ENCODE measurements at places on chromosomes 5 and 9.
A peak's percentile ranks its signal among the peaks of the same experiment; 100 is the strongest.

GRCh38 chr5:141866096-141866495, 12.1 kb downstream of the PCDH1 start:
- no peak for DNase-seq

- no peak for DNase-seq
These were observed 20.7 kb downstream of the ANKRA2 start for GRCh38 chr5:73544429-73545402.

DNA sequence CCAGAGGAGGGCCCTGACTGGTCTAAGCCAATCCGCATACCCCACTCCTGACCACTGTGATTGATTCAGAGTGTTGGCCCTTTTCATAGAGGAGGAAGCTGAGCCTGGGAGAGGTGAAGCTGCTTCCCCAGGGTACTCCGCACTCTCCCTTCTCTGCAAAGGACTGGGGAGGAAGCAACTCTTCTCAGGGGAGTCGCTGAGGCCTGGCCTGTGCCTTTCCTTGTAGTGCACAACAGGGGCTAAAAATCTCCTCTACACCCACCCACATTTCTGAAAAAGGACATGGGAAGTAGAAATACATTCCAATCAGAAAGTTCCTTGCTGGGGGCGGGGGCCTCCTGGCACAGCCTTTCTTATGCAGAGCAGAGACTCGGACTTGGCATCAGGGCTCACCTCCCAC, 22.2 kb downstream of the AK8 start:
- no peak for DNase-seq

- DNase-seq = no peak
These were observed 77.5 kb upstream of the TGFBR1 start for GRCh38 chr9:99027443-99027842.

DNA sequence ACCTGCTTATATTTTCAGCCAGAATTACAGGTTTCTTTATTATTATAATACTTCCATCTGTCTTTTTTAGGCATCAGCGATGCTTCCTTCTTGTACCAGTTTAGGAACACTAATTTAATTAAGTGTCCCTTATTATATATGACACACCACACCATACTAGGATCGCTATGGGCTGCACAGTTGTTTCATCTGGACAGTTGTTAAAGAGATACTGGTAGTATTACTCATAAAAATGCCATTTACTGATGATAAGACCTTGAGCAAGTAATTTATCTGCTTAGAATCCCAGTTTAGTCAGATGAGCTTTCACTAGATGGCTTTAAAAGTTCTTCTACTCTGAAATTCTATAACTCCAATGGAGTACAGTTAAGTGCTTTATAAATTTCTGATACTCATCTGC, 17.1 kb downstream of the ARSK start:
- DNase-seq = no peak

DNA sequence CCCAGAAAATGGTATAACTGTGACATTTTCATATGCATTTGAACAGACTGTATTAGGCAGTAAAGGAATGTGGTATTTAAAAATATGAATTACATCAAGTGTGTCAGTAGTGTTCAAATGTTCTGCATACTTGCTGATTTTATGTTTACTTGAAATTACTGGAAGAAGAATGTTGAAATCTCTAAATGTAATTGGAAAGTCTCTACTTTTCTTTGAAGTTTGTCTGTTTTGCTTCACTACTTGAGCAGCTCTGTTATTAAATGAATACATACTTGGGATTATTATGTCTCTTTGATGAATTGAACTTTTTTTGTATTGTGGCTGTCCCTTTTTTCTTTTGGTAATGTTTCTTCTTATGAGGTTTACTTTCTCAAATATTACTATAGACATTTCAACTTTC, 205.6 kb downstream of the TAF11L14 start:
- DNase-seq = no peak

DNA sequence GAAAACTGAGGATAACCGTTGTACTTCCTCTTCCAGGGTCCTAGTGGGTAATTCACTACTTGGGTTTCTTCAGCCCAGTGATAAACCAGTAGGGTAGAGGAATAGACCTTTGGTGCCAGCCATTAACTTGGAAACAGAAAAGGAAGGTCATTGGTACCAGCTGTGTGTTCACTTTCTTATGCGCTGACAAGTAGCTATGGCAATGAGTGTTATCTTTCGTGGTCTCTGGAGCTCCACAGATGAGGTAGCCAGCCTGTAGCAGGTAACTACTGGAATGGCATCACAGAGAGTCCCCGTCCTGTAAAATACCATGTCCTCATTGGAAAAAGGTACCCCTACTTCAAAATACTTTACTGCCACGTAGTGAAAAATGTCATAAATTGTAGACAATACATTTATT, 2.3 kb downstream of the UHRF2 start:
- DNase-seq = no peak

DNA sequence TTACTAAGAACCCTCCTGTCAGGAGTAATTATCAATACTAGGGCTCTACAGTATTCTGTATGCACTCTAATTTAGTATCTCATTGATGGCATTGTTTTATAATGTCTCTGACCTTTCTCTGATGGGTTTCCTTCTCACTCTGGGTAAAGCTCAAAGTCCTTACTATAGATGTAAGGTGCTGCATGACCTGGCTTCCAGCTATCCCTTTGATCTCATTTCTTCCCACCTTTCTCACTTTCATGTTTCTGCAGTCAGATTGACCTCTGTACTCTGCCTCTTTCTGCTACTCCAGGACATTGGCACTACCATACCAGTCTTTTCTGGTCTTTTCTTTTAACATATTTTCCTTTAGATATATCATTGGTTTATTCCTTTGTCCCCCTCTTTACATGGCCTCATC, 2332.8 kb upstream of the C9orf72 start:
- DNase-seq = no peak

- peak; percentile 62 for DNase-seq
These were observed 16.0 kb downstream of the ZNF462 start for GRCh38 chr9:106878934-106879333.

DNA sequence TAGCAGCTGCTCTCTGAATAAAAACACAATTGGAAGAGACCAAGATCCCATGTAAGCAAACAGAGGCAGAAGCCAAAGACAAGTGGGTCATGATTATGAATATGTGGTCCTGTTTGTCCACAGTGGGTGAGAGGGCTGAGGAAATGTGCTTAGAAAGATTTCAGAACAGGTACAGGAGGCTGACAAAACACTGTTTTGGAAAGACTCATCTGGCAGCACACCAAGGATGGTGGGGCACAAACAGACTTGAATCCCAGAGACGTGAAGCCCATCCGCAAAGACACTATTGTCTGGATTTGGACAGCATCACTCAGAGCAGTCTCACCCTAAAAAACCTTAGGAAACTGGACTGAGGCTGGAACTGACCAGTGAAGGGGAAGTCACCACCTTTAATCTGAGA, 85.0 kb downstream of the ADRB2 start:
- no peak for DNase-seq

DNA sequence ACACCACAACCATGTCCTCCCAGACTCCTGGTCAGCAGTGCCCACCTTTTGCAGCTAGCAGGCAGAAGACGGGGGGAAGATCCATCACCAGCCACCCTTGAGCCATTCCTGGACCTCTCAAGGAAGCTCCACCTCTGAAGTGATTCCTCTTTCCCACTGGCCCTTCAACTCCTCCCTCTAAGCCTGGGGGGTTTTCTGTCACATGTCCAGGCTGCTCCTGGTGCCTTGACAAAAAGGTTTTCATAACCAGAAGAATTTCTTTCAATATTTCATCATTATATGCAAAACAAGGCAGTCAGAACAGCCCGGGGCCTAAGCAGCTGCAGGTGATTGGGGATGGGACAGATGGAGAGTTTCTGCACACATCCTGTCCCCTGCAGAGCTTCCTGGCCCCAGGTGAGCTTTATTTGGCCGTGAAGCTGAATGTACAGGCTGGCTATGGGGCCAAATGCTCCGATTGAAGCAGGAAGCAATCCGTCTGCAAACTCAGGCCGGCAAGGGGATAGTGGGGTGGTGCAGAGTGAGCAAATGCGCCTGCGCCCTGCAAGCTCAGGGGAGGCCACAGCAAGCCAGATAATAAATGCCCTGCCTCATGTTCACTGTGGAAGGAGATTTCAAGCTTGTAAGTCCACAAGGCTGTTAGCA, 173.5 kb downstream of the C5orf15 start:
- DNase-seq = no peak

DNA sequence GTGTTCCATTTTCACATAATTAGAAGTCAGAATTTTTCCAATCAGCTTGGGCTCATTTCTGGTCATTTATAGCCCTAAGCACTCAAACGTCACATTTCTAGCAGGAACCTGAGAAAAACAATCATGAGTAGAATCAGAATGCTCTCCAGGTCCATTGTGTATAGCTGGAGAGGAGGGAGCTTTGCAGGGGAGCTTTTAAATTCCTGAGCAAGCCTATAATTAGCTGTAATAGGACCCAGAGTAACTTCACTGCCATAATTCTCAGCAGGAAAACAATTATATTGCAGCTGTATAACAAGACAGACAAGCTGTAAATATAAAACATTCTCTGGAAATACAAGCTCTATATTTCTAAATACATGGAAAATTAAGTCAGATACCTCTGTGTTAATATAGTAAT, 637.6 kb upstream of the SGCD start:
- DNase-seq = no peak

GRCh38 chr5:43172779-43173178, 19.2 kb upstream of the NIM1K start:
- DNase-seq = no peak

Data from NCI-H524 treated with DMSO at 0.1 percent for 48 hours (cell line).